LHCN-M2 (cell line): ENCODE measurements at places on chromosomes 12 and 14. TPM values are rescaled to one million over a fixed set of nuclear protein-coding genes. Genes with fewer than 3 reads are reported as not detected.
A peak's percentile ranks its signal among the peaks of the same experiment; 100 is the strongest.

Gene CHGA
- not detected in 2 replicates for total RNA-seq

DNA sequence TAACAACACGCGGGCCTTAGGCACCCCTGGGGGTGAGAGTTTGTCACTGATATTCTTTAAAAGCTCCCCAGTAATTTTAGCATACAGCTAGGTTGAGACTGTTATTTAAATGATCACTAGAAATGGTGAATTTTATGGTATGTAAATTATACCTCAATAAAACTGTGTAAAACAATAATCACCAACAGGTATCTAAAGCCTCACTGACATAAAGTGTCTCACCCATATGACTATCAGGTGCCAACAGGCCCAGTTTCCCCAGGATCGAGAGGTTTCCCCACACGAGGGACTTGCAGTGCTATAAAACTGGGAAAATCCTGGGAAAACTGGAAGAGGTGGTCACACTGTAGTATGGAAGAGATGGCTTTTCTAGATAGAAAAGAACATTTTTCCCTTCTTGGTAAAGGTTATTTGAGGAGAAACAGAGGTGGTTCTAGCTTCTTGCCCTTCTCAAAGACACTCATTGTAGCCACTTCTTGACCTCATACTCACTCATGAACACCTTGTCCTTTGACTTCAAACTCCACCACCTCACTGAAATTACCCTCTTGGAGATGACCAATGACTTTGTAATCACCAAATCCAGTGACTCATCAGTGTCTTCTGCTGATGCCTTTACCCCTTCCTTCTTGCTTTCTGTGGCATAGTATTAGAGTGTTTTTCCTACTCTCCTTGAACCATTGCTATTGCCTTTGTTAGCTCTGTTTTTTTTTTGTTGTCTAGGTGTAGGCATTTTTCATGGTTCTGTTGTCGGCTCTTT, 24.8 kb upstream of the NUBPL start:
- peak; percentile 2 for DNase-seq

DNA sequence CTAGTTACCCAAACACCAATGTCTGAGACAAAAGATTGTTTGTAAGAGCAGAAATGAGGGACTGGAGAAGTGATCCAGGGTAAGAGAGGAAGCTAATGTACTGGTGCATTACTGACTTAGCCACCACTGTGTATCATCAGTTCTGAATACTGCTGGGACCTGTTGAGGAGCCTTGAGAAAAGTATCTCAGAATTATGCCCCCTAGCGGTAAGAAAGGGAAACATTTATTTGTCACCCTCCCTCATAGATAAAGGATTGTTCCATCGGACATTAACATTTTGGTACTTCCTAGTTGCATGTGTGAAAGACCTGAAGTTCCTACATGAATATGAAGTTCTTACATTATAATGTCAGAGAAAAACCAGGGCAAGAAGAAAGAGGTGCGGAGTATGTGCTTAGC, 612.5 kb downstream of the FSCB start:
- no peak for DNase-seq

- DNase-seq, result no peak
Measured at GRCh38 chr14:51462706-51463105, 189.0 kb upstream of the FRMD6 start.

DNA sequence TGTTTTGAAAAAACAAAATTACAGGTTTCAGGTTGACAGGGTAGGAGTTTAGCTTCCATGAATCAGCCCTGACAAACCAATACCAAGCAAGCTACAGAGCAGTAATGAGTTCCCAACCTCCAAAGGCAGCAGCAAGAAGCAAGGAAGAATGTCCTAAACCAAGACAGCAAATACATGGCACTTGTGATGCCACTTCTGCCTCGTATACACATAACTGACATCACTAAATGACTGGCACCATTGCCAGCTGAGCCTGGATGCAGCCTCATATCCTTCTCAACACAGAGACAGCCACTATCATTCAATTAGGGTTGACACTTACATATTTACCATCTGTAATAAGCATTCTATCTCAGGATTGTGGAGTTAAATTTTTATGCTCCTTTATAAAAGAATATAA, 35.0 kb upstream of the MDM1 start:
- no peak for DNase-seq
